ENCODE measurements at places on chromosomes 6 and 20.
A peak's percentile ranks its signal among the peaks of the same experiment; 100 is the strongest.

- DNase-seq, result no peak
Observed at GRCh38 chr20:31903627-31904386, 33.4 kb downstream of the TTLL9 start.

GRCh38 chr6:157235600-157236039 lies 87.7 kb downstream of the TMEM242 start:
- no peak for DNase-seq

GRCh38 chr20:4217349-4217841 lies 202.0 kb upstream of the RNF24 start:
- no peak for DNase-seq

- peak; percentile 19 for DNase-seq
Observed at GRCh38 chr6:15893556-15894253, 230.9 kb upstream of the DTNBP1 start.

- DNase-seq, result no peak
Observed at GRCh38 chr6:108114841-108115597, 40.5 kb upstream of the OSTM1 start.

DNA sequence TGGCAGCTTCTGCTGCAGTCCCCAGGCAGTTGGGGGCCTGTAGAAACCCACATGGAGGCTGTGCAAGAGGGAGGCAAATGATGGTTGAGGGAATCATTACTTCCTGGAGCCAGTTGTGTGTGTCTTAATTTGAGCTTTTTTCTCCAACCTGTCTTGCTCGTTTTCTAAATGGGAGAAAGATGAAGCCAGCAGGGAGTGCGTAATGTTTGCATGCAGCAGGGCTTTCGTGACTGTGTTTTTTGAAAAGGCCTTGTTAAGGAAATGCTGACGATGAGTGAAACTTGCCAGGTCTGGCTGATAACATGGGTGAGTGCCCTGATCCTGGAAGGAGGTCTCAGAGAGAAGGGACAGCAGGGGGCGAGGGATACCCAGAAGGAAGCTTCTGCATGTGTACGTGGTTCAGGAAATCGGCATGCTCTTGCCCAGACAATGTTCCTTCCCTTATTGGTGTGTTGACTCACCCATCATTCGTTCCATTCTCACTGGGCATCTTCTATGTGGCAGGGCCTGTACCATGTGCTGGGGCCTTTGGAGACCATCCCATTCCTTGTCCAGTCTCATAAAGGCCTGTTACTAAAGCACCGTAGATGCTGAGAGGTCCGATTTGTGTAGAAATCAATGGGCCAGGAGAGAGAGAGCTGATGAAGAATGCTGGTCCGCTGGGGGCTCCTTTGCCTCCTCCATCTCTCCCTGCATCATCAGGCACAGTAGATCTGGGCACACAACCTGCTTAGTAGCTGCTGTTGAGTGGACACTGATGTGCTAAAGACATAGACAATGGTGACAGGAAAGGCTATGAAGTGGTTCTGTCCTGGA lies 27.4 kb downstream of the GLP1R start:
- DNase-seq, result no peak

GRCh38 chr20:40639676-40640355 lies 49.2 kb downstream of the MAFB start:
- no peak for DNase-seq

DNA sequence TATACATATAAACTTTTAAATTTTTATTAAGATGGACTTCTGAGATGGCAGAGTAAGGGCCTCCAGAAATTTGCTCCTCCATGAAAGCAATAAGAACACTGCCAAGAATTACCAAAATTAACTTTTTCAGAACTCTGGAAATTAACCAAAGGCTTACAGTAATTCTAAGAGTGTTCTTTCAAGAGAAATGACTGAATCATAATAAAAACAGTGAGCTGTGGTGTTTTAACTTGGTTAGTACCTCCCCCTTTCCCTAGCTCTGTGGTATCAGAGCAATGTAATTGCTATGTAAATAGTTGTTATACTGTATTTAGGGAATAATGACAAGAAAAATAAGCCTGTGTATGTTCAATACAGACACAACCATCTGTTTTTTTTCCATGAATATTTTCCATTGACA lies 19.0 kb downstream of the HECA start:
- peak; percentile 12 for DNase-seq

All from NCI-H748 treated with DMSO at 0.1 percent for 48 hours (cell line).